Daoy (cell line): ENCODE measurements at places on chromosomes 6 and 20. TPM values are rescaled to one million over a fixed set of nuclear protein-coding genes. Genes with fewer than 3 reads are reported as not detected.

The XKR7 gene
- total RNA-seq = under 0.01 and 0.12 TPM in 2 replicates

The MAFB gene
- total RNA-seq = 0.97 and 1.1 TPM in 2 replicates

DNA sequence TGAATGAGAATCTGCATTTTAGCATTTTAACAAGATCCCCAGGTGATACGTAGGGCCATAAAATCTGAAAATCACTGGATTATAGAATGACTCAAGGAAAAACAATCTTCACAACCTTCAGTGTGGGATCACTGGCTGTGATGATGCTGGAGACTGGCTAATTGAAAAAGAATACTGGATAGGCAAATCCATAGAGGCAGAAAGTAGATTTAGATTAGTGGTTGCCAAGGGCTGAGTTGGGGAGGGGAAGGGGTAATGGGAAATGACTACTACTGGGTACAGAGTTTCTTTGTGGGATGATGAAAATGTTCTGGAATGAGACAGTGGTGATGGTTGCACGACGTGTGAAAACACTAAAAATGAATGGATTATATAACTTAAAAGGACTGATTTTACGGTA, 84.1 kb downstream of the CDK19 start:
- peak; percentile 13 for DNase-seq

DNA sequence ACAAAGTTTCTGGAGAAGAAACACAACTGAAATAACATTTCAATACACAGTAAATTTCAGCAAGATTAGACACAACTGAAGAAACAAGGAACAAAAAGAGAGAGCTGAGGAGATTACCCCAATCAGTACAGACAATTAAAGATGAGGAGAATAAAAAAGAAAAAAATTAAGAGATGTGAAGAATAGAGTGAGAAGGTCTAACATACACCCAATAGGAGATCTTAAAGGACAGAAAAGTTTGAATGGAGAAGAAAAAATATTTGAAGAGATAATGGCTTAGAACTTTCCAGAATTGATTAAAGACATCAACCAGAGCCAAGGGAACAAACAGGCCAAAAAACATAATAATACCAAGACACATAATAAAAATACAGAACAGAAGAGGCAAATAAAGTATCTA, 116.4 kb downstream of the HUS1B start:
- DNase-seq = no peak

- no peak for DNase-seq
Measured at GRCh38 chr6:119436583-119436982, 87.0 kb upstream of the MAN1A1 start.
